ENCODE measurements at places on chromosomes 7 and 10.
A peak's percentile ranks its signal among the peaks of the same experiment; 100 is the strongest.

GRCh38 chr7:1802899-1803298, 132.8 kb downstream of the ELFN1 start:
- DNase-seq = peak; percentile 29

- DNase-seq = no peak
Measured at GRCh38 chr10:87849001-87849400, 14.3 kb downstream of the KLLN start.

GRCh38 chr10:80894797-80895467, 357.2 kb downstream of the SH2D4B start:
- no peak for DNase-seq

GRCh38 chr10:35271086-35271858, 65.0 kb upstream of the CCNY start:
- no peak for DNase-seq

DNA sequence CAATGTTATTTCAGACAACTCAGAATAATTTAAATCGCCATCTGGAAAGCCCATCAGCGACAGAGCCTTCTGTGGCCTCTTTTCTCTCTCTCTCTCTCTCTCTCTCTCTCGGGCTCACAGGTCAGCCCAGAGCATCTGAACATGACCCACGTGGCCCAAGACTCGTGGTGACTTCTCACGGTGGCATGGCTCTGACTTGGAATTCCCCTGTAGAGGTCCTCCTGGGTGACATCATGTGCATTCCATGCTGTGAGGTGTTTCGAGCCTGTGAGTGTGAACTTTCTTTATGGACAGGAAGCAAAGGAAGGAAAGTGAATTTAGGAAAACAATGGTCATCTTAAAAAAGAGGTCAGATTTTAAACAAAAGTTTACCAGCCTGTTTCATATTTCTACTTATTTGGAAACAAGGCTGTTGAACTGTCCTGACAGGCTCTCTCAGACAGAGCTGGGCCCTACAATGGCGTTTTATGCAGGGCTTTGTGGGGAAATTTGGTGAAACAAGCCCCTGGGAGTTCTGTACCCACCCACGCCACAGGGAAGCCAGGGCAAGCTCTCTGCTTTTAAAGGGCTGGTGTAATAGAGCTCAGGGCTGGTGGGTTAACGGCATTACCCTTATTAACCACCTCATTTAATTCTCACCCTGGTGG, 359.7 kb upstream of the ZNF32 start:
- DNase-seq = no peak

DNA sequence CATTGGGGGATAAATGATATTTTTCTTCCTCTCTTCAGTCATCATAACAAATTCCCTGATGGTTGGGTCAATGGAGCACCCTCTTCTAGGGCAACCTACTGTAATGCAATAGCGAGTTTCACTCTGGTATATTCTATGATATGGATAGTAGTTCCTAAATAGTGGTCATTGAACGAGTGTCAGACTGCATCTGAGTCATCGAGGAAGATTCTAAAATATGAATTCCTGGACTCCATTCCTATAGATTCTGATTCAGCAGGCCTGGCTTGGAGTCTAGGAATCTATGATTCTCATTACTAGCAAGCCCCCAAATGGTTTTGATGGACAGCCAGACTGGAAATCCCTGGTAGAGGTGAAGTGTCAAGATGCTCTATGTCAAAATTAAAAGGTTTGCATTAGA, 254.5 kb downstream of the BUB3 start:
- no peak for DNase-seq

GRCh38 chr10:121088524-121088923, 237.4 kb downstream of the WDR11 start:
- DNase-seq = peak; percentile 58

DNA sequence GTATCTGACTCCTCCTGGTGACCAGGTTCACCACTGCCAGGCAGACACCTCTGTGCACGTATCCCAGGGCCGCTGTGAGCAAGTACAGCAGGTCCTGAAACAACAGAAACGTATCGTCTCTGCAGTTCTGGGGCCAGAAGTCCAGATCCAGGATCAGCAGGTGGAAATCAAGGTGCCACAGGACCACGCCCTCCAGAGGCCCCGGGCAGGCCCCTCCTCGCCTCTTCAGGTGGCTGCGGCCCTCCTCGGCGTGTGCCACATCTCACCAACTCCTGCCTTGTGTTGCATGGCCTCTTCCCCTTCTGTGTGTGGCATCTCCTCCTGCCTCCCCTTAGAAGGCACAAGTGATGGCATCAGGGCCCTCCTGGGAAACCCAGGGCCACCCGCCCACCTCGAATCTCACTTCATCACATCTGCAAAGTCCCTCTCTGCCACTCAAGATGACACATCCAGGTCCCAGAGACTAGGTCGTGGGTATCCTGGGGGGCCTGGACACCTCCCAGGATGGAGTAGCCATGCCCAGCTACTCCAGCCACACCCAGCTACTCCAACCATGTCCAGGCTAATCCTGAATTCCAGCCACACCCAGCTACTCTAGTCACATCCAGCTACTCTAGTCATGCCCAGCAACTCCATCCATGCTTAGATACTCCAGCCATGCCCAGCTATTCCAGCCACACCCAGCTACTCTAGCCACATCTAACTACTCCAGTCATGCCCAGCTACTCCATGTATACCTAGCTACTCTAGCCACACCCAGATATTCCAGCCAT, 52.6 kb upstream of the DNAAF5 start:
- DNase-seq = no peak
